ENCODE measurements at places on chromosomes 12 and 14. TPM values are rescaled to one million over a fixed set of nuclear protein-coding genes. Genes with fewer than 3 reads are reported as not detected.

DNA sequence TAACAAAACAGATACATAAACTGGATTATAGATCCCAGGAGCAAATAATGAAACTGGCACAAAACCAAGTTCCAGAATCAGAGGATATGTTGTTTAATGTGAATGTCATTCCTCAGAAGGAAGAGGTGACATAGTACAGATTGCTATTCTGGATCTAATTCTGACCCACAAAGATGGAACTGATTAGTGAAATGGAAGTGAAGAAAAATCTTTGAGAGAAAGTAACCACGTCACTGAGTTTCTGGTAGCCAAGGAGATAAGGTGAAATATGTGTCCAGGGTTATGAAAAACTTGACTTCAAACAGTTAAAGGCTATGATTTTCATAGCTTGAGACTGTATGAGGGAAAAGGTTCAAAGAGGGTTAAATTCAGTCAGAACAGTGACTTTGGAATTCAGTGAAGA, 8.3 kb downstream of the OR10AD1 start:
- peaks cover 55% of the 10 kb centered on the region for H3K27me3 ChIP-seq
- H3K36me3 ChIP-seq: no peaks in the 10 kb centered on the region
- DNase-seq: no peak
- no peak overlapping the region for H3K27ac ChIP-seq
- H3K4me1 ChIP-seq: peaks cover 18% of the 10 kb centered on the region
- no peak overlapping the region for H3K4me3 ChIP-seq

DNA sequence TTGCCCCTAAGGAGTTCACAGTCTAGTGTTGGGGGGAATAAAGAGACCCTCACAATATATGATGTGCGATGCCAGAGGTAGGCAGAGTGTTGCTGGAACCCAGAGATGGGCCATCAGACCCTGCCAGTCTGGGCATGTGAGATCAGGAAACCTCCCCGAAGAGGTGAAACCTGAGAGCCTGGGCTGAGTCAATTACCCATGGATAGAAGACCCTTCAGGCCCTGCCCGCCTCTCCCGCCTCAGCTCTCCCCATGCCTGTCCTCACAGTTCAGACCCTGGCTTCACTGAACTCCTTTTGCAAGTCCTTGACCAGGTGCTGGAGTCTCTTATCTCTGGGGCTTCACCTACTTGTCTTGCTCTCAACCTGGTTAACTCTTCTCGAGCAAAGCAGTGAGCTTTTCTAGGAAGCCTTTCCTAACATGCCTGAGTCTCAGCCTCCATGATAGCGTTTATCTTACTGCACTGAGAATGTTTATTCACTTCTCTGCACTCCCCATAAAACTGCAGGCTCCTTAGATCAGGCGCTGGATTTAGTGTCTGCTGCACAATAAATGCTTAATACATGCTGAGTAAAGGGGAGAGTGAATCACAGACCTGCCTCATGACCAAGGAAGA, 19.6 kb downstream of the ALDH1L2 start:
- H3K4me3 ChIP-seq: no peak overlapping the region
- no peaks in the 10 kb centered on the region for H3K36me3 ChIP-seq
- no peaks in the 10 kb centered on the region for H3K4me1 ChIP-seq
- no peak for DNase-seq
- no peak overlapping the region for H3K27ac ChIP-seq

DNA sequence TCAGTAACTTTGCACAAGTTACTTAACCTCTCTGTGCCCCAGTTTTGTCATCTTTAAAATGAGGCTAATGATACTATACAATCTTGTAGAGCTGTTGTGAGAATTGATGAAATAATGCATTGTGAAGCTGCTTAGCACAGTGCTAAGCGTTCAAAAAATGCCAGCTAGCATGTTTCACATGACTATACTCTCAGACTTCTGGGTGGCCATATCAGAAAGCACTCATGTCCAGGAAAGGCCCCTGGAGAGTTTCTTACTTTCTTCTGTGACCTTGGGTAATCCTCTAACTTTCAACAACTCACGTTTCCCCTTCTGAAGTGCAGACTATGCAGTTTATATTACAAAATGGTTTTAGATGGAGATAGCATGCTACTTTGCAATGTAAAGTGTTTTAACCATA, 68.1 kb downstream of the TPH2 start:
- no peak for DNase-seq
- no peaks in the 10 kb centered on the region for H3K4me1 ChIP-seq
- H3K27me3 ChIP-seq: peaks cover 2% of the 10 kb centered on the region

DNA sequence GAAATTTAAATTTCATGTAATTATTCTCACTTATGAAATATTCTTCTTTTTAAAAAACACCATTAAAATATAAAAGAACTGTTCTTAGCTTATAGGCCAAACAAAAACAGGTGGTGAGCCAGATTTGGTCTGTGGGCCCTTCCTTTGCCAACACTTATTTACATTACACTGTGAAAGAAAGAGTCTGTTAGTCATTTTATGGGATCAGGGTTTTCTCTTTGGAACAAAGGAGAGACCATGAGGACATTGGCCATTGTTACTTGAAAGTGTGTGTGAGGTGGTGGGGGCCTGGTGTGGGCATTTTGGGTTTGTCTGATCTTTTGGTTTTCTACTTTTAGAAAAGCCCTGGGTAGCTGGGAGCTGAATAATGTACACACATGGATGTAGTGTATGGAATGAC, 62.7 kb downstream of the TTC6 start:
- DNase-seq: peak; percentile 12
- H3K27me3 ChIP-seq: no peaks in the 10 kb centered on the region
- peaks cover 5% of the 10 kb centered on the region for H3K4me1 ChIP-seq
- H3K27ac ChIP-seq: no peak overlapping the region

DNA sequence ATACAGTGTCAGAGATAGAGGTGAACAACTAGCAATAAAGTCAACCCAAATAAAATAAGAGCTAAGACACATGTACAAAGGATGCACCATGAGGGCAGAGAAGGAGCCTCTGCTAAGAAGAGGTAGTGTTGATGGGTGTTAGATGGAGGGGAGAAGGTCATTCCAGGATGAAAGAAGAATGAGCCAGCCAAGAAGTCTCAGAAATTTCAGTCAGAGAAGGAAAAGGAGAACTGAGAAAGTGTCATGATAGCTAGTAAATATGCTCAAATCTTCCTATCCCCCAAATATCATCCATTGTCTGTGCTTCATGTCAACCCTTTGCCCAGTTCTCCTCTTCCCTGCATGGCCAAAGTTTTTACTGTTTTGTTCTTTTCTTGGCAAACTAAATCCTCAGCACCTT, 225.2 kb upstream of the BTG1 start:
- H3K27ac ChIP-seq: no peak overlapping the region
- no peaks in the 10 kb centered on the region for H3K36me3 ChIP-seq
- no peak for DNase-seq
- no peaks in the 10 kb centered on the region for H3K4me1 ChIP-seq
- no peaks in the 10 kb centered on the region for H3K27me3 ChIP-seq

GRCh38 chr12:119829439-119829838, 47.7 kb downstream of the CIT start:
- no peaks in the 10 kb centered on the region for H3K27me3 ChIP-seq
- peaks cover 75% of the 10 kb centered on the region for H3K36me3 ChIP-seq

GRCh38 chr14:105439710-105440553, 20.3 kb downstream of the MTA1 start:
- H3K27ac ChIP-seq: no peak overlapping the region
- no peaks in the 10 kb centered on the region for H3K4me1 ChIP-seq
- no peaks in the 10 kb centered on the region for H3K36me3 ChIP-seq
- no peak overlapping the region for H3K4me3 ChIP-seq

DNA sequence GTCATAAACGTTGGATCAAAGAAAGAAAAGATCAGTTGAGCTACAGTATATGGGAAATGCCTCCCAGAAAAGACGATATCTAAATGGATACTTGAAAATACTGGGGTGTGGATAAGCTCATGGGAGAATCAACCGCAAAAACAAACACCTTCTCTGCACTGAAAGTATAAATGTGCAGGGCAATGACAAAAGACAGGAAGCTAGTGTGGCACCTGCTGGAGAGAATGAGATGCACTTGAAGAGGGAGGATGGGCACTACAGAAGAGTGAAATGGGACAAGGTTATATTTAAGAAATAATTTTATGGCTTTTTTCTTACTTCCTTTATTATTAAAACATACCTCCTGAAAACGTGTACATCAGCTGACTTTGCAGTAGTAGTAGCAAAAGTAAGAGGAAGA, 153.7 kb downstream of the PRKD1 start:
- H3K36me3 ChIP-seq: no peaks in the 10 kb centered on the region
- no peak for DNase-seq
- H3K4me1 ChIP-seq: no peaks in the 10 kb centered on the region
- no peak overlapping the region for H3K4me3 ChIP-seq

GRCh38 chr14:93548102-93548843, 117.5 kb downstream of the UNC79 start:
- H3K27me3 ChIP-seq: peaks cover 3% of the 10 kb centered on the region
- no peak overlapping the region for H3K27ac ChIP-seq
- no peaks in the 10 kb centered on the region for H3K4me1 ChIP-seq
- no peak for DNase-seq
- H3K36me3 ChIP-seq: no peaks in the 10 kb centered on the region
- H3K4me3 ChIP-seq: no peak overlapping the region

DNA sequence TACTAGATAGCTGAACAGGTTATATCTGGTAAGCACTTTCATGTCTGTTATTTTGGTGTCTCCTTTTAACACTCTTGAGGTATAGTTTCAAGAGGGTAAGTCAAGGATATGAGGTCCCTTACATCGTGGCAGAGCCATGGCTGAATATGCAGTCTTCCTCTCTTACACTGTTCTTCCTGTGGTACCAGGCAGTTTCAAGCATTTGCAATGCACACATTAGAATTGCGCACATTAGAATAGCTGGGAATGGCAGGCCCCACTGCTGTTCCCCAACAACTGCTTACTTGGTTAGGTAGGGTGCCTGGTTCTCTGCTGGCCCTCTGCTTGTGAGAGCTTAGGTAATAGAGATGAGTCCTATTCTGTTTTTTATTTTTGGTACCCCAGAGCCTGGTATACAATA, 41.2 kb downstream of the TMTC2 start:
- H3K27me3 ChIP-seq: no peaks in the 10 kb centered on the region
- no peak overlapping the region for H3K4me3 ChIP-seq
- H3K4me1 ChIP-seq: no peaks in the 10 kb centered on the region

- no peak overlapping the region for H3K4me3 ChIP-seq
- no peak overlapping the region for H3K27ac ChIP-seq
- no peaks in the 10 kb centered on the region for H3K36me3 ChIP-seq
- H3K27me3 ChIP-seq: peaks cover 26% of the 10 kb centered on the region
- DNase-seq: no peak
These were observed 8.3 kb upstream of the GPR162 start for GRCh38 chr12:6813363-6813762.

GRCh38 chr14:67705211-67705610, 3.5 kb downstream of the RDH12 start:
- no peak for DNase-seq
- no peaks in the 10 kb centered on the region for H3K27me3 ChIP-seq
- no peak overlapping the region for H3K4me3 ChIP-seq
- no peak overlapping the region for H3K27ac ChIP-seq

DNA sequence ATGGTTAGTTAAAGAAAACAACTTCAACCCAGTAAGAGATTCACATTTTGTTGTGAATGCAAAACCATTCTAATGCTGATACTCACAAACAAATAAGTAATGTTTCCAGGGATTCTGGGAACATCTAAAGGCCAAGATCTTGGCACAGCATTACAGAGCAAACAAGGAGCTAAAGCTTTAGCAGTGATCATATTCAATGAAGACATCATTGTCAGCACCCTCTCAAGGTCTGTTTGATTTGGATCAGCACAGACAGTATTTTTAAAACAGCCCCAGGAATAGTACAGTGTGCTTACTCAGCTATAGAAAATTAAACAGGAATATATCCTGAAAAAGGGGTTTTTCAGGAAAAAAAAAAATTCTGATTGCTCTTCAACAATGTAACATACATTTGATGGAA, 71.4 kb downstream of the TMEM260 start:
- no peaks in the 10 kb centered on the region for H3K27me3 ChIP-seq
- DNase-seq: no peak
- no peak overlapping the region for H3K4me3 ChIP-seq
- no peaks in the 10 kb centered on the region for H3K36me3 ChIP-seq
- no peaks in the 10 kb centered on the region for H3K4me1 ChIP-seq

GRCh38 chr14:96574171-96574632, 72.0 kb downstream of the PAPOLA start:
- no peak overlapping the region for H3K4me3 ChIP-seq
- no peak overlapping the region for H3K27ac ChIP-seq
- H3K4me1 ChIP-seq: no peaks in the 10 kb centered on the region
- DNase-seq: no peak

DNA sequence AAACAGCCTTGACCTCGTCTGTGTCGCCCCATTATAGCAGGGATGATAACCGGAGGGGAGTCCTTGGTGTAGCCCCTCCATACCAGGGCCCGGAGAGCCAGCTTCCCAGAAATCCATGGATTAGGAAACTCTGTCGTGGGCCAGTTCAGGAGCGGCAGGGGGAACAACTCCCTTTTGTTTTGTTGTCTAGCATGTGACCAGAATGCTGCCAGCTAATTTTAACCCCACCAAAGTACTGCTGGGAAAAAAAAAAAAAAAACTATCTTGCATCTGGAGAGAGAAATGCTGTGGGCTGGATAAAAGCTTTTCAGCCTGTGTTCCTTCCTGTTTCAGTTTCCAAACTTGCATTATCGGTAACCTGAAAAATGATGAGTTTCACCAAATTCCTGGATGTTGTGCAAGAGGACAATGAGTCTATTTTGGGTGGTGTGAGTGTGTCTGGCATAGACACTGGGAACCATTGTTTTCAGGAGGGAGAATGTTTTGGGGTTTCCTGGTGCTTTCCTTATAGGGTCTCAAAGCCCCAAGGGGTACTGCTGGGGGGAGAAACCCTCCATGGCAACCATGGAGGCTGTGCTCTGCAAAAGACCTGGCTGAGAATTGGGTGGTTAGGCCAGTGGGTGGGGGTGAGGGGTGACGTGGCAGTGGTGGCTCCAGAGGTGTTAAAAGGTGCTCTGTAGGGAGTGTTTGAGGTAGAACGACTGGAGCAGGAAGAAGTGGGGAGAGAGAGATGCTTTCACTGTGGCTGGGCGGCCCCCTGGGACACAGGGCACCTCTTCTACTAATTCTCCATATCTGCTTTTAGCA, 14.9 kb upstream of the IRF2BPL start:
- peak overlapping the region; percentile 97 for H3K27ac ChIP-seq
- no peaks in the 10 kb centered on the region for H3K27me3 ChIP-seq
- DNase-seq: peak; percentile 67
- H3K36me3 ChIP-seq: no peaks in the 10 kb centered on the region
- H3K4me3 ChIP-seq: no peak overlapping the region

DNA sequence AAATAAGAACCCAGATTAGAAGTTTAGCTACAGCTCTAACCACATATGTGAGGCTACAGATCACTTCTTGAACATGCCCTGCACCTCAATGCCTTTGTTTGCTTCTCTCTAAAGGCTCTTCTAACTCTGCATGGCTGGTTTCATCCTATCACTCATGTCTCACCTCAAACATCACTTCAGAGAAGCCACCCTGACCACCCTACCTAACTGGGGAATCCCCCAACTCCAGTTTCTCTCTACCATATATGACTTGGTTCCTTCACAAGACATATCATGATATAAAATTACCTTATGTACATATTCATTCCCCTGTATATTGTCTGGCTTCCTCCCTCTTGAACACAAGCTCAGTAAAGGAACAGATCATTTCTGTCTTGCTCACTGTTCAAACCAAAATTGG, 250.2 kb upstream of the GRIP1 start:
- H3K36me3 ChIP-seq: no peaks in the 10 kb centered on the region
- no peak for DNase-seq
- H3K4me1 ChIP-seq: no peaks in the 10 kb centered on the region
- no peak overlapping the region for H3K27ac ChIP-seq
- no peaks in the 10 kb centered on the region for H3K27me3 ChIP-seq

Gene CLEC4D
- total RNA-seq: not detected

Gene RNASE9
- not detected for total RNA-seq

Gene PKP2
- 29.9 TPM for total RNA-seq

Gene REP15
- 0.94 TPM for total RNA-seq

Gene SCFD1
- 94.2 TPM for total RNA-seq

Gene IGF1
- 0.68 TPM for total RNA-seq

Measured in SJSA1 (cell line).